Inflammatory macrophage (primary cell): ENCODE measurements at places on chromosomes 4 and X.

- DNase-seq, result no peak
Observed at GRCh38 chr4:169922632-169923276, 103.4 kb downstream of the MFAP3L start.

DNA sequence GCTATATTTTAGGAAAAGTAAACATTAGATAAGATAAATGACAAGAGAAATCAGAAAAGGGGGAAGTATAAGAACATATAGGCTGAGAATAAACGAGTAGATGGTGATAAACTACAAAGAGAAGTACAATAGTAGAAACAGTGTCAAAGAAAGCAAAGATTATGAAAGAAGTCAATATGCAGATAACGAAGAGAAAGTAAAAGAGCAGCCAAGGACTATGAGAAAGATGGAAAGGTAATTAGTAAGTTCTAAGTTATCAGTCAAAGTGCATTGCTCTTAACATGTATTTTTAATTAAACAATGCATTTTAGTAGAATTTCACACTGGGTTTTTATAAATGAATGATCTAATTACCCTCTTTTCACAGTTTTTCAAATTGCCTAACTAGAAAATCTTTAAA is 1801.3 kb upstream of the PCDH10 start:
- DNase-seq, result no peak

GRCh38 chr4:5963611-5964010 is 54.6 kb downstream of the C4orf50 start:
- DNase-seq, result no peak

GRCh38 chr4:122450847-122451246 is 5.7 kb downstream of the IL2 start:
- DNase-seq, result no peak

- DNase-seq, result peak; percentile 48
Observed at GRCh38 chr4:119314356-119314755, 7.6 kb downstream of the FABP2 start.
